ENCODE measurements at places on chromosomes 6 and 20.

GRCh38 chr6:9100869-9101580, 665.7 kb upstream of the SLC35B3 start:
- no peak for DNase-seq

DNA sequence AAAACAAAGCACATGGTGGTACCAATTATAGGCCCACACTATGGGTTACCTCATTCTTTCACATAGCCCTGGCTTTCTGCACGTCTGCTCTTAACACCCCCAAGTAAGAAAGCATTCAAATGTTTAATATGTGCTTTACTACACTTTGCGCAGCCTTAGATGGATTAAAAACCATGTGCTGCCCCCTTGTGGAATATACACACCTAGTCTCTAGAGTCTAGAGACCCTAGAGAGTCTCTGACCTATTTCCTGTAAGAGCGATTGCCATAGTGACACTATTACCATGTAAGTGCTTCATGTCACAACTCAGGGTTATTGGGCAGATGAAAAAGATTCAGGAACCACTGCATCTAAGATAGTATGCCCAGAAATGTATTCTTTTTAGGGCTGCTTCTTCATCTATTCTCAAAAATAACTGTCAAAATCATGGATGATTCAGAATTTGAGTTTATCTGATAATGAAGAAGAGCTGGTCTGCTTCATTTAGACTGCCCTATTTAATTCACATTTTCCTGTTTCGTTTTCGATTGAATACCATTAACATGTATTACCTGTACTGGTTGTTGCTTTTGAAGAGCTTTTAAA, 186.3 kb downstream of the ADGB start:
- DNase-seq = no peak

GRCh38 chr6:113558431-113558830, 298.7 kb upstream of the MARCKS start:
- no peak for DNase-seq

DNA sequence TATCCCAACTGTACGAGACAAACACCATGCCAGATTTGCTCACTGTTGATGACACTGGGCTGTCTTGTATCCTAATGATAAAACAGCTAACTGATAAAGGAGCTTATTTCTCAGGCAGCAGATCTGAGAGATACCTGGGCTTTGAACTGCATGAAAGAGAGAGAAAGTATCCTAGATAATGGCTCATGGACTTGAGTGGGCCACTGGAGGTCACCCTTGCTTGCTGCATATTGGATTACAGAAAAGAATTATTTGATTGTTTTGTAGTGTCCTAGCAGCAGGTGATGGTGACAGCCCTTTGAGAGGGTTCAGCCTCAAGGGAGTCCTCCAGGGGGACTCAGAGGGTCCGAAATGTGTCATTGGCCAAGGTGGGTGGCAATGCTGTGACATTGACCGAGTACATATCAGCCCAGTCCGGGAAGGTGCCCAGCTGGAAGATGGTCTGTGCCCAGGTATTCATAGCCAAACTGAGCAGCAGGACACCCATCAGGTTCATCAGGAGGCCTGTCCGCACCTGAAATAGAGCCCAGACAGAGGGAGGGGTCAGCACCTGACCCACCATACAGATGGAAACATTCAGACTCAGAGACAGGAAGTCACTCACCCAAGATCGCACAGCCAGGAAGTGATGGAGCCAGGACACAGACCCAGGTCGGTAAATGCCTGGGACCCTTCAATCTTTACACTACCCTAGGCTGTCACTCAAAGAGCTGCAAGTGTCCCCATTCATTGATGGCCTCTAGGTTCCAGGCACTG, 9.4 kb upstream of the OCSTAMP start:
- no peak for DNase-seq

DNA sequence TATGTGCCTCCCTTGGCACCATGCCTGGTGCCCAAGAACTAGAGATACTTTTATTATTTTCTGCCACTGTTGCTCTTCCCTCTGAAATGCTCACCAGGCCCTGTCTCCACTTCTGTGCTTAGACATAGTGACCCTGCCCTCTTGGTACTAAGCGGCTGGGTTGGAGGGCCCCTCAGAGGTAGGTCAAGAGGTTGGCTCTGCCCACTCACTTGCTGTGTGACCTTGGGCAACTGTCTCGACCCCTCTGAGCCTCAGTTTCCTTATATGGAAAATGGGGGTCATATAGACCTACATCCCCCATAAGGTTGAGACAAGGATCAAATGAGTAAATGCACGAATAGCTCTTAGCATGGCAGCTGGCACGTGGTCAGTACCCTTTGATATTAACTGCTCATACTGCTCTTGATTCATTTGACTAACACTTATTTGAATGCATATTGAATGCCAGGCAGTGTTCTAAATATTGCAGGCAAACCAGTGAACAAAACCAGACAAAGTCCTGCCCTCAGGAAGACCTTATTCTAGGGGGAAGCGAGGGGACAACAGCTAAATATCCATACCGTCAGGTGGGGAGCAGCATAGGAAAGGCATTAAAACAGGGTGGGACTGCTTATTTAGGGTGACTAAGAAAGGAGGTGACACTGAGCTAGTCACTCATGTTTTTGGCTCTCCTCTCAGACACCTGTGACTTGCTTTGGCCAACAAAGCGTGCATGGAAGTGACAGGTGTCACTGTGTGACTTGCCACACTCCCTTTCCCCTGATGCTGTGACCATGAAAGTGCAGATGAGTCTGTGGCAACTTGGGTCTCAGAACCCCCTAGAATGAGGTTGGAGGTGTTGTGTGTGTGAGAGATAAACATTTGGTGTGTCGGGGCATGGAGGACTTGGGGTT, 14.3 kb upstream of the SPO11 start:
- no peak for DNase-seq

DNA sequence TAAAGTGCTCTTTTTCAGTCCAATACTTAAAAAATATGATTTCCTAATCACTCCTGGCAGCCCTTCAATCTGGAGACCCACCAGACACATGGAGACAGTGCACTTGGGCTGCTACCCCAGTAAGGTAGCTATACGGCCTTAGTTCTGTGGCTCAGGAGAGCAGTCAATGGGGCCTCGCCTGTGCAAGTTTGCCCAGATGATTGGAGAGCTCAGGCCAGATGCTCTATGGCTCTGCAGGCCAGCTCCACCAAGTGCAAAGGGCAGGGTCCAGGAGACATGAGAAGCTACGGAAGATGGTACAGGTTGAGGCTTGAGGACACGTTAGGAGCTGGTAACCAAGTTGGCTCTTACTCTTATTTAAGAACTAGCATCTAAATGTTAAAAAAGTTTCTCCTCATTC, 30.7 kb downstream of the STK38 start:
- DNase-seq = no peak

GRCh38 chr20:62501801-62502495, 26.2 kb upstream of the GATA5 start:
- DNase-seq = no peak
